Activated naive CD4-positive, alpha-beta T cell treated with anti-CD3 and anti-CD28 coated beads, Interleukin-2, amount 10 ng/mL, durations not matched to agents 7 days and 5 days (primary cell): ENCODE measurements at places on chromosomes 4 and X.

GRCh38 chr4:95601356-95601755 lies 52.6 kb upstream of the UNC5C start:
- no peak for DNase-seq

- DNase-seq, result no peak
These were observed 36.5 kb downstream of the INPP4B start for GRCh38 chr4:142809559-142809958.

DNA sequence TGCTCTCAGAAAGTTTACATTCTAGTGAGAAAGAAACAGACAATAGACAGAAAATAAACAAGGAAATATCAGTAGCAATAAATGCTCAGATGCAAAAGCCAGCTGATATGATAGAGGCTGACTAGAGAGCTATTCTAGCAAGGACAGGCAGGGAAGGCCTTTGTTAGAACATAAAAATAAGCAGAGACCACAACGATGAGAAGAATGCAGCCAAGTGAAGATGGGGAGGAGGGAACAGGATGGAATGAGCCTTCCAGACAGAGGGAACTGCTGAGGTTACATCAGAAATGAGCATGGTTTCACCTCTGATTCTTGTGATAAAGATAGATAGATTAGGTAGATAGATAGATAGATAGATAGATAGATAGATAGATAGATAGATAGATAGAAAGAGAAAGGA lies 7.6 kb upstream of the SOWAHB start:
- no peak for DNase-seq

DNA sequence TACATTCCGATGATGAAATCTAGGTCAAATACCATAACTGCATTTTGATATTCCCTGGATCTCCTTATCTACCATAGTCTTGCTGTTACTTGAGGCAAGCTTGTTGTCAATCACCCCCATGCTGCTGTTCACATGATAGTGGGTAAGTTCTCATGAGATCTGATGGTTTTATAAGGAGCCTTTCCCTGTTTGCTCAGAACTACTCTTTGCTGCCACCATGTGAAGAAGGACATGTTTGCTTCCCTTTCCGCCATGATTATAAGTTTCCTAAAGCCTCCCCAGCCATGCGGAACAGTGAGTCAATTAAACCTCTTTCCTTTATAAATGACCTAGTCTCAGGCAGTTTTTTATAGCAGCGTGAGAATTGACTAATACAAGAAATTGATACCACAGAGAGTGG lies 432.0 kb downstream of the GLUD2 start:
- DNase-seq, result no peak

DNA sequence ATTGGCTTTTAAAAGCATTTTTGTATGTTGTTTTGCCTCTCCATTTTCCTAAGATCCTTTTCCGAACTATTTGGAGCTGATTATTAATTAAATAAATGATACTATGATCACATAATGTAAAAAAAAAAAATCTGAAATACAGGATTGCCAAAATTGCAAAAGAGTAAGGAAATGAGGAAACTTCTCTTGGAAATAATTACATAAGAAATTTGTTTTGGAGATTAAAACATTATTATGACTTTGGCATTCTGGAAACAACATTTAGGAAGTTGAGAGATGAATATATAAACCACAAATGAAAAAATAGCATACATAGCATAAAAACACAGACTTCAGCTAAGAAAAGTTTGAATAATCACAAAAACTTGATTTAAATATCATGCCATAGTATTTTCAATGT lies 33.5 kb downstream of the PF4 start:
- no peak for DNase-seq

GRCh38 chr4:174217273-174218126 lies 66.0 kb downstream of the FBXO8 start:
- peak; percentile 33 for DNase-seq

GRCh38 chr4:185384930-185385331 lies 10.8 kb downstream of the LRP2BP start:
- no peak for DNase-seq

DNA sequence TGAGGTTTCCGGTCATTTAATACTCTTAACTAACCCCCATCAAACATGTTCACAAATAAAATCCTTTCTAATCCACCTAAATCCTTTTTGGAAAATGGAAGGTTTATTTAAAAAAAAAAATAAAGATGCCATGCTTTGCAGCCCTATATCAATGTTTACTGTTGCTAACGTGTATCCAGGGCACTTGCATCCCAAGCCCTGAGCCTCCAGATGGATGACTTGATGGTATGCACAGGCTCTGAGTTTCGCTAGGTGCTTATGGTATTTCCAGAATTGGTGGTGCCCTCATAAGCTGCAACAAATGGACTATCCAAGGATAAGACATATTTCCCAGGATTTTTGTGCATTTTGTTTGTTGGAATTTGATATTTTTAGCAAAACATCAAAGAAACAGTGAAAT lies 257.7 kb downstream of the PRDM5 start:
- DNase-seq, result no peak

DNA sequence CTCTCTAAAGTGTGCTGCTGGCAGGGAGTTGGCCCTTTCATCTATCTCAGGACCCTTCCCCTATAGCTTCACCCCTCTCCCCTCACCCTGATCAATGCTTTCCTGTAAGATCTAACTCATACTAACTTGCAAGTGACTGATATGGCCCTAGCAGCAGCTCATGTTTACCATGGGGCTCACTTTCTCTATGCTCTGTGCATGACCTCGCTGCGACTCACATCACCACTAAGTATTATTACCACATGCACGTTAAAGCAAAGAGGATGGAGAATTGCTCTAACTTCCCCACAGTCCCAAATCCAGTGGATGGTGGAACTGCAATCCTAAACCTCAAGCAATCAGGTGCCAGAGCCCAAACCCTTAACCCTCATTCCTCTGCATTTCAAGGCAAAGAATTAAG lies 626.6 kb downstream of the MID1IP1 start:
- DNase-seq, result no peak

DNA sequence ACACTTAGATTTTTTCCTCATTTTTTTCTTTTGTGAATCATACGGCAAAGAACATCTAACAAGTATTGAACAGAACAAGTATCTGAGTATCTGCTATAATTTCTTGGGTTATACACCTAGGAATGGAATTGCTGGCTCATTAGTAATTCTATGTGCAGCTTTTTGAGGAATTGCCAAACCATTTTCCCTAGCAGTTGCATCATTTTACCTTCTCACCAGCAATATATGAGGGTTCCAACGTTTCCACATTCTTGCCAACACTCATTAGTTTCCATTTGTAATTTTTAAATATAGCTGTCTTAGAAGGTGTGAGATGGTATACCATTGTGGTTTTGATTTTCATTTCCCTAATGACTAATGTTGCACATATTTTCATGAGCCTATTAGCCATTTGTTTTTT lies 41.1 kb upstream of the DCAF8L1 start:
- no peak for DNase-seq

- no peak for DNase-seq
These were observed 2.1 kb upstream of the WFS1 start for GRCh38 chr4:6267573-6267972.

DNA sequence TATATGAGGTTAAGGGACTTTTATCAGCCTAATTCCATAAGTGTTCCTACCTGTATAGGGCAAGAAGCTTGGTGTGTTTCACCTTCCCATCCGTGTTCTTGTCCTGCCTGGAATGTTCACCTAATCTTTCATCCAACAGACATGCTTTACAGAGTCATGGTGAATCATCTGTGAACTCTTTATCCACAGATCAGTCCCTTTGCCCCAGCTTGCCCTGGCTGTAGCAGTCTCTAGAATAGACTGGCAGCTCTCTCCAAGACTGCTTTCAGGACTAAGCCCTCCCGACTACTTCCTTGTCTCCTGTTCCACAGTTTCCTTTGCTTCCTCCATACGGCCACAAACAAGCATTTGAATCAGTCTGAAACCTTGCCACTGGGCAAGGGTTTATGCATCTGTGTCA lies 177.9 kb upstream of the IL15 start:
- no peak for DNase-seq

DNA sequence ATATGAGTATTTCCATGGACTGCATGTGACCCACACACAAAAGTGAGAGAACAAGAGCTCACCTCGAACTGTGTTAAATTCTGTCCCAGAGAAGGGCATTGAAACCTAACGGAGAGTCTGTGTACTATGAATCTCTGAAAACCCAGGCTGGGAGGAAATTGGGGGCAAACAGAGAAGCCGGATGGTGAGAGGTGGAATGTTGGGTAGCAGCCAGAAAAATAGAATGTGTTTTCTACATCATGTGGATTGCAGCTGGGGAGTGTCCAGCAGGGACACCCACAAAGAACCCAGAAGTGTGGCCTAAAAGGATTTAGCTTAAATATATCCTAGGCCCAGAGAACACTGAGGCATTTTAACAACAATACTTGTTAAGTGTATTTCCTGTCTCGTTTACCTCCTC lies 38.6 kb downstream of the MND1 start:
- no peak for DNase-seq

GRCh38 chrX:138986235-138986634 lies 274.7 kb upstream of the FGF13 start:
- no peak for DNase-seq

GRCh38 chr4:108953941-108954340 lies 191.1 kb upstream of the ETNPPL start:
- DNase-seq, result no peak

GRCh38 chr4:70488748-70489147 lies 16.8 kb downstream of the MUC7 start:
- no peak for DNase-seq

GRCh38 chrX:100593126-100593525 lies 8.4 kb downstream of the TNMD start:
- no peak for DNase-seq

DNA sequence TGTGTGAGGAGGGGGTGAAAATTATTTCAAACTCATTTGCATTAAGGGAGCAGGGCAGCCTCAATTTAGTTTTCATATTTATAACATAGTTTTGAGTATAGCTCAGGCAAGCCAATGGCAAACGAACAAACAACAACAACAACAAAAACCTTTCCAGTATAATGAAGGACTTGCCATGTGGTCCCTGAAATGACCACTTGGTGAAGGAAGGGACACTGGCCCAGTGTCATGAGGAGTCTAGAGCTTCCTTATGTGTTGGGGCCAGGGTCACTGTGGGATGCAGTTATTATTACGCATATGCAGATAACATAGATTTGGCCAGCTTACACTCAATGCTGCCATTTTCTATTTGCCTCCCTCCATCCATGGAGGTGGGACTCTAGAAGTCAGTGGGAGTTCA lies 23.3 kb downstream of the NKX3-2 start:
- no peak for DNase-seq

GRCh38 chr4:88981556-88981955 lies 75.4 kb downstream of the FAM13A start:
- DNase-seq, result no peak

DNA sequence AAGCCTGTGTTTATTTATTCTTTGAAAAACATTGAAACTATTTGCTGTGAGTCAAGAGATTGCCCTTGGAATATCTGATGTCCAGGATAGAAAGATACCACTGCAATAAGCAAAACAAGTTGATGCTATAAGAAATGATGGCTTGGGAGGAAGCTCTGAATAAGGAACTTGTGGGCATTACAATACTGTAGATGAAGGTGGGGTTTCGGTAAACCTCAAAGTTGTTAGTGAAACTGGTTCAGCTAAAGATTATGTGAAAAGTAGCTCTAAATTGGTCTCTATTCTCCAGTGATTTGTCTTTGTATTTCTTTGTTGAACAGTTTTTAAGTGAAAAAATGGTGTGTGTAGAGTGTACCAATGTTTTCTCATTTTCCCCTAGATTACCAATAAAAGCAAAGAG lies 128.7 kb downstream of the AKAP4 start:
- no peak for DNase-seq

GRCh38 chr4:176191974-176192373 lies 3.4 kb downstream of the SPATA4 start:
- DNase-seq, result no peak

- DNase-seq, result no peak
These were observed 264.0 kb downstream of the MID1IP1 start for GRCh38 chrX:39065051-39065871.

DNA sequence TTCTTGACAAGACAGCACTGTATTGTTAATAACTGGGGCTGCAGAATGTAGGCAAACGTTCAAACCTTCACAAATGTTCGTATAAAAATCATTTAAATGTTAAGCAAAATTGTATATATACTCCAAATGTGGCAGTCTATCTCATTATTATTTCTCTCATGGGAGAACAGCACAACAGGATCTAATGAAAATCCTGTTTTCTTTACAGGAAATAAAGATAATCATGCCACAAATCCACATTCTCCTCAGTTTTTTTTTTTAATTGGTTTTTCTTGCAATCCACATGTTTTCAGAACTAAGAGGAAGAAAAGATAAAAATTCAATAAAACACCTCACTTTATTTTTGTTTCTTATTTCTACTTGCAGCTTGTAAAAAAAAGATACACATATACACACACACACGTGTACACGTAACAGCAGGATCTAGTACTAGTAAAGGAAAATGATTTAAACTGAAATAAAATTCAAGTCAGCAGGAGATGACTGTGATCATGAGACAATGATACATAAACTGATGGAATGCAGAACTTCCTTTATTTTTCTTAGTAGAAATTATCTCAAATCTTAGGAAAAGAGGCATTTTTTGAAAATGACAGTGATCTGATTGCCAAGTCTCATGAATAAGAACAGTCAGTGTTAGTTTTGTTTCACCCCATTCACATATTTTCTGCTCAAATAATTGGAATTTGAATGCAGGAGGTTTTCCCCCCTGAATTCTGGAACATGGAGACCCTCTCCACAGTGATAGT lies 11.3 kb downstream of the APBB2 start:
- DNase-seq, result no peak

DNA sequence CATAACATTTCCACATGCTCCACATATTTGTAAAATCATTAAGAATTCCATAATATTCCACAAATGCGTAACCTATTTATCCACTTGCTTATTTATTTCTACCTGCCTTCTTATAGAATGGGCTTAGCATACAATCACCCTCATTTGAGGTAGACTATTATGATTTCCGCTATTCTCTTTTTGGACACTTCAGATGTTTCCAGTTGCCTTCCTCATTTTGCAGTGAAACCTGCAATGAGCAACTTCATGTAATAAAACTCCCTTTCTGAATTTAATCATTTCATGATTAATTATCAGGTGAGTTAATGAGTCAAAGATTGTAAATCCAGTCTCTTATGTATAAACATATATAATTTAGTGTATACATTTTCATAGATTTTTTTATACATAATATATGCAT lies 58.0 kb downstream of the PPP3CA start:
- DNase-seq, result no peak

- no peak for DNase-seq
These were observed 73.0 kb upstream of the PJA1 start for GRCh38 chrX:69238114-69238886.

GRCh38 chrX:140608111-140608510 lies 101.4 kb upstream of the LINC00632 start:
- DNase-seq, result no peak
